Temporal lobe (tissue), 4 donors: ENCODE measurements at places on chromosomes 1 and 21. TPM values are rescaled to one million over a fixed set of nuclear protein-coding genes. Genes with fewer than 3 reads are reported as not detected.

RNF19B gene
- 31.5 TPM for total RNA-seq

SLC2A5 gene
- total RNA-seq, result 1.2 TPM

NUDT4B gene
- 9.3 TPM for total RNA-seq

SMIM1 gene
- not detected for total RNA-seq

BPNT1 gene
- 16.7 TPM for total RNA-seq

RIPPLY3 gene
- total RNA-seq, result under 0.01 TPM

FAM110D gene
- total RNA-seq, result 0.49 TPM

GUCA2A gene
- total RNA-seq, result not detected

FAM72C gene
- total RNA-seq, result not detected

RPL11 gene
- 756 TPM for total RNA-seq

FAM43B gene
- total RNA-seq, result 0.74 TPM

OR2L8 gene
- 0.74 TPM for total RNA-seq

TMEM9 gene
- total RNA-seq, result 53.6 TPM

TMEM51 gene
- 0.98 TPM for total RNA-seq

HNRNPCL4 gene
- not detected for total RNA-seq

S100A1 gene
- 2.2 TPM for total RNA-seq

ZNF648 gene
- 0.25 TPM for total RNA-seq

PLCH2 gene
- 9.1 TPM for total RNA-seq

ZNF695 gene
- total RNA-seq, result 6.9 TPM

LCE1F gene
- not detected for total RNA-seq

POU3F1 gene
- total RNA-seq, result 6.1 TPM

DCDC2B gene
- total RNA-seq, result not detected

RIIAD1 gene
- 15.2 TPM for total RNA-seq

CRNN gene
- total RNA-seq, result not detected

CAMSAP2 gene
- total RNA-seq, result 112 TPM

NUP210L gene
- under 0.01 TPM for total RNA-seq

MLLT11 gene
- total RNA-seq, result 91.7 TPM

UBASH3A gene
- not detected for total RNA-seq

RHD gene
- 0.25 TPM for total RNA-seq

FMN2 gene
- 64.4 TPM for total RNA-seq

RNF207 gene
- total RNA-seq, result 6.1 TPM

NLRP3 gene
- 0.74 TPM for total RNA-seq
